ENCODE measurements at places on chromosomes 2 and 18.

DNA sequence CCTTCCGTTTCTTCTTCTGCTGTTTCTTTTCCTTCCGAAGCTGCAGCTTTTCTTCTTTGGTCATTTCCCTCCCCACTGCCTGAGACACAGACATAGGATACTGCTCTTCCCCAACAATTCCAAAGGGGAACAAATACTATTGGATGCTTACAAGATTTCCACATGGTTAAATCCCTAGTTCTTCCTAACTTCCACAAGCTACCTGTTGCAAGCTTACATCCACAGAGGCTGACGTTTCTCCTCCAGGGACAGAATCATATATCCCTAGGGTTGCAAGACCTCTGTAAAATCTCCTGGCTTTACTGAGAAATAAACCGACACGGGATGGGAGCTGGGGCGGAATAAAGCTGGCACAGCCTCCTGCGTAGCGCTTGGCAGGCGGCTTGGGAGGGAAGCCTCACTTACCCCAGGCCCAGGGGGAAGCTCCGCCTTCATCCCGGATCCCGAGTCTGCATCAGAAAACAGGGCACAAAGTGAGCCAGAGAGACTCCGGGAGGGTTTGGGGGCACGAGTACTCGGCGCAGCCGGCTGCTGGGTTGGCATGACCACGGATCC is 590 bp downstream of the EIF2B4 start:
- no peak for DNase-seq

- no peak for DNase-seq
Measured at GRCh38 chr2:144084114-144084661, 435.7 kb downstream of the ZEB2 start.

DNA sequence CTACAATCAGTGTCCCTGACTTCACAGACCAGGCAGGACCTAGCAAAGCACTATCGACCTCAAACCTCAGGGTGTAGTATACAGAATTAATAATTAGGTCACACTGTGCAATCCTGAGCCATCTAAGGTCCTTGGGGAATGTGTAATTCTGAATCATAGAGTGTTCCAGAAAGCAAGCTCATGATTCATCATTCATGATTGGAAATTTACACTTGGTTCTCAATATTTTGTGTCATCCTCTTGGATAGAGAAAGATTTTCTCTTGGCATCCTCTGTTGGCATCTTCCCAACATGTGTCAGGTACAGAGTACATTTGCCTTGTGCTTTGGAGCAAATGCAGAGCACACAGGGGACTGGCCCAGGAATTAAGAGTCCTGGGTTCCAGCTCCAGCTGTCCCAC is 245.0 kb upstream of the NT5C1B start:
- no peak for DNase-seq

GRCh38 chr2:103784261-103784660 is 1022.4 kb downstream of the TMEM182 start:
- no peak for DNase-seq

- DNase-seq: no peak
Measured at GRCh38 chr2:164661349-164661748, 40.1 kb upstream of the GRB14 start.

GRCh38 chr2:72988041-72988440 is 70.7 kb downstream of the EMX1 start:
- DNase-seq: no peak

DNA sequence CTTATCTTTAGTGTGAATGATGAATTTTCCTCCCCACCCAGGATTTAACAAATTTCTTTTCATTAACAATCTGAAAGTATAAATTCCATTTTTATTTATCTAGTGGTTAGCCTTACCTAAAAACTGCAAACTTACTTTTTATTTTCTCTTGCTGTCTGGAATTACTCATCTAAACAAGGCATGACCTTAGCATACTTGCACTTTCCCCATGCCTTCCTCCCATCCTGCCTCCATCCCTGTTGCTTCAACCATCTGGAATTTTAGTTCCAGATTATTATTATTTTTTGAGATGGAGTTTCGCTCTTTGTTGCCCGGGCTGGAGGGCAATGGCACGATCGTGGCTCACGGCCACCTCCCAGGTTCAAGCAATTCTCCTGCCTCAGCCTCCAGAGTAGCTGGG is 35.6 kb downstream of the GDF7 start:
- no peak for DNase-seq

DNA sequence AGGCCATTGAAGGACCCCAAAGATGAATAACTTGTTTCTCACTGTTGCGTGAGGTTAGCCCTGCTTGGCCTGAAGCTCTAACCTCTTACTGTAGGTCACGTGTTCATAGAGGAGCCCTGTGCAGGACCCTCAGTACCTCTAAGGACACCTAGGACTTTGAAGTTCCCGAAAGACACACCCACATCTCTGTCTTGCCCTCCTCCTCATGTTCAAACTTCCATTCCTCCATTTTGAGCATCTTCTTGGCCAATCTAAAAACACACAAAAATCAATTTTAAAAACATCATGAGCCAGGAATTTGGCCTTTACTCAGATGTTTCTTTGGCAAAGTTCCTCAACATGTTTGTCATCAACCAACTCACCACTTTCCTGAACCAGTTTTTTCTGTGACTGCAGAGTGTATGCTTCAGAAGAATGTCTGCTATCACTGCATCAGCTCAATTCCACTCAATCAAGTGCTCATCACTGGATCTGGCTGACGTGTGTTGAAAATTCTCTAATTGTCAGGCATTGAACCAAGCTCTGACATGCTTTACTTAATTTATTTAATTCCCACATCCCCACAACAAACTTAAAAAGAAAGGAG is 101.6 kb downstream of the AP1S3 start:
- no peak for DNase-seq

DNA sequence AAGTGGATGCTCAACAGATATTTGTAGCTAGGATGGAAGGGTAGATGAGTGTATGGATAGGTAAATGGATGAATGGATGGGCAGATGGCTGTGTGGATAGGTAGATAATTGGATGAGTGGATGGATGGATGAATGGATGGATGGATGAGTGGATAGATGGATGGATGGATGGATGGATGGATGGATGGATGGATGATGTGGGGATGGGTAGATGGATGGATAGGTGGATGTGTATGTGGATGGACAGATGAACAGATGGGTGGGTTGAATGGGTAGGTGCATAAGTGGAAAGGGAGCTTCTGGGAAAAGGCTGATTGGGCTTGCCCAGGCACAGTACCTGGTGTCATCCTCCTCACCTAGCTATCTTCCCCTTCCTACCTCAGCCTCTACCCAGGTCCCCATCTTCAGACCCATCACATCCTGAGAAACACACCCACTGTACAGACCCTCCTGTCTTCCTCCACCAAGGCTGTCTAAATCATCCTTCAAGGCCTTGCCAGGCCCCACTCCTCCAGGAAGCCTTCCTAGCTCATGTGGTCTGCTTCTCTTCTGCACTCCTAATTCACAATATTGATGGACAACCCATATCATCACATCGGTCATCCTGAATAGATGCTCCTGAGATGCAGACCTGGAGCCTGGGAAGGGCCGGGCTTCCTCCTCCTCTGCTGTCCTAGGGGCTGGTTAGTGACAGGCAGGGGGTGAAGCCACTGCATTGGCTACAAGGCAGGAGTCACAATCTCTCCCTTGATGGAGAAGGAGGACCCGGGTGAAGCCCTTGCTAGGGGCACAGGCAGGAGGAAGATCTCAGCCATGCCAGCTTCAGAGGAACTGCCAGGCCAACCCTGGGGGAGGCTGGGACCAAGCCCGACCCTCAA is 49.4 kb downstream of the SMAD7 start:
- no peak for DNase-seq

DNA sequence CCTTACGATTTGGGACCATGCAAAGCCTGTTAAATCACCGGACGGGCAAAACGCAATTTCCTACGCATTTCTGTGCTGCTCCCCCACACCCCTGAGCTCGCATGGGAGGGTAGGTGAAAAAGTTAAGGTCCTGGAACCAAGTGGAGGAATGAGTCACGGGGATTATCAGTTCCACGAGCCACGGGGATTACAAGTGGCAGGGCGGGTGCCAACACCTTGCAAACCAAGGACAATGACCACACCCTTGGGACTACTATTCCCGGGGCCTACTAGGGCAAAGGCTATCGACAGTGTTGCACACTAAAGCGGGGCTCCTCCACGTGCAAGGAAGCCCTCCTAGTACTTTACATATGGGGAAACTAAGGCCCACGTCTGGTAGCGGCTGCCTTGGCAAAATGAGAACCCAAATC is 447 bp downstream of the RETSAT start:
- DNase-seq: peak; percentile 12

DNA sequence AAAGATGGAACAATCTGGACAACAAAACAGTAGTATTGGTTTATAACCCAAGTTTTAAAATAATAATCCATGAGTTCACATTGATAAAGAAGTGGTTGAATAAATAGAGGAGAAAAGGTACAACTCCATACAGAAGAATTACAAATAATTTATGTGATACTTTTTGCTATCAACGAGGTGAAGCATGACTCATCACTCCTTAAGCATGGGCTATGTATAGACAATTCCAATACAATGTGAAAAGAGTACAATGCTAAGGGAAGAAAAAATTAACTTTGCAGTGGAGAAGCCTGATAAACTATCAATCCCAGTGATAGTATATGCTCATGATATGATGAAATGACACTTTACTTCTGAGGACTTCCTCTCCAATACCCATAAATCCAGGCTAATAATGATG is 312.9 kb downstream of the GULP1 start:
- DNase-seq: no peak

DNA sequence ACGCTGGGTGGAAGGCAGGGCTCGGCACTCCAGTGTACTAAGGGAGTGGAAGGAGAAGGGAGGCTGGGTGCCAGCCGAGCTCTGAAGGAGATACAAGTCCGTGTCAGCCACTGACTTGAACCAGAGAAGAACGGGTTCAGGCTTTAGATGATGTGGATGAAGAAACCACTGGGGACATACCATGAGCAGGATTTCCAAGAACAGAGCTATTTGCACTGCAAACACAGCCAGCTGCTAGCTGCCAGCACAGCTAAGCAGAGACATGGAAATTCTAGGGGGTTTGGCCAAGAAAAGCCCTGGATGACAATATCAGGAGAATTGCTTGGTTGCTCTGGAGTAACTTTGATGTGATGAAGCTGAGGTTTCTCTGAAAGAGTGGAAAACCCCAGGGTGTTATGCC is 5.2 kb downstream of the CD207 start:
- no peak for DNase-seq

DNA sequence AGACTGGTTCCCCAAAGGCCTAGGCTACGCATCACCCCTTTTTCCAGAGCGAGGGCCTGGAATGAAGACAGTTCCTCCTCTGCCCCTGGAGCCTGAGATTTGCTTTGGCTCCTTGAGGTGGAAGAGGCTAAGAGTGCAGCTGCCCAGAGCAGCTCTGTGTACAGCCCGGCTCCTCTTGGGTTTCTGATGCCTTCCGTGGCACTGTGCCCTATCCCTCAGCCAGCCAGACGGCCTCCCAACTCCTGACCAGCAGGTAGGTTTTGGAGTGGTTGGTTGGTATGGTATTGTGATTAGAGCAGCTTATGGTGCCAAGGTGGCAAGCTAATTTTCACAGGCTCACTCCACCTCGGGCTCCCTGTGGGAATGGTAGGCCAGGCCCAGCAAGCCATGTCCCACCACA is 112.2 kb downstream of the TANC1 start:
- no peak for DNase-seq

GRCh38 chr2:33877348-33878016 is 278.4 kb upstream of the FAM98A start:
- no peak for DNase-seq

DNA sequence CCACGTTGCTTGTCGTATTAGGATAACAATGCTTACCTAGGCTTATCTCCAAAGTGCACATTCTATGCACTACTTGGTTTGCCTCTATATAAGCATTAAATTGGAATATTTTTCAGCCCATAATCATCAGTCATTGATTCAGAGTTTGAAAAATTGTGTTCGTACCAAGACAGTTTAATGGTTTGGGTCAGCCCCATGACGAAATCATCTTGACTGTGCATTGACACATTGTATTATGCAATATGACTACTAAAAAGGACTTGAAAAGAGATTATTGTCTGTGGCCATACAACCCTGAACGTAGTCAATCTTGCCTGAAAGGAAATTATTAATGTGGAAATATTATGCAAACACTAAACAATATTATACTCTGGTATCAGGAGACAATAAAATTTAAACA is 141.3 kb downstream of the EML6 start:
- no peak for DNase-seq

DNA sequence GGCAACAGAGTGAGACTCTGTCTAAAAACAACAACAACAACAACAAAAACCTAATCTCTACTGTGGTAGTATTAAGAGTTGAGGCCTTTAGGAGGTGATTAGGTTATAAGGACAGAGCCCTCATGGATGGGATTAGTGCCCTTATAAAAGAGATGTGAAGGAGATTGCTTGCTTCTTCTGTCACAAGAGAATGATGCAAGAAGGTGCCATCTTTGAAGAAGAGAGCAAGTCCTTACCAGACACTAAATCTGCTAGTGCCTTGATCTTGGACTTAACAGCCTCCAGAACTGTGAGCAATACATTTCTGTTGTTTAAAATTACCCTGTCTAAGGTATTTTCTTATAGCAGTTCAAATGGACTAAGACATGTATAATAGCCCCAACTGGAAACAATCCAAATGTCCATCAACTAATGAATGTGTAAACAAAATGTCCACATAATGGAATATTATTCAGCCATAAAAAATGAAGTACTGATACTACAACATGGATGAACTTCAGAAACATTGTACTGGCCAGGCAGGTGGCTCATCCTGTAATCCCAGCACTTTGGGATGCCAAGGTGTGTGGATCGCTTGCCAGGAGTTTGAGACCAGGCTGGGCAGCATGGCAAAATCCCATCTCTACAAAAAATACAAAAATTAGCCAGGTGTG is 1.6 kb upstream of the ARHGEF33 start:
- DNase-seq: no peak

DNA sequence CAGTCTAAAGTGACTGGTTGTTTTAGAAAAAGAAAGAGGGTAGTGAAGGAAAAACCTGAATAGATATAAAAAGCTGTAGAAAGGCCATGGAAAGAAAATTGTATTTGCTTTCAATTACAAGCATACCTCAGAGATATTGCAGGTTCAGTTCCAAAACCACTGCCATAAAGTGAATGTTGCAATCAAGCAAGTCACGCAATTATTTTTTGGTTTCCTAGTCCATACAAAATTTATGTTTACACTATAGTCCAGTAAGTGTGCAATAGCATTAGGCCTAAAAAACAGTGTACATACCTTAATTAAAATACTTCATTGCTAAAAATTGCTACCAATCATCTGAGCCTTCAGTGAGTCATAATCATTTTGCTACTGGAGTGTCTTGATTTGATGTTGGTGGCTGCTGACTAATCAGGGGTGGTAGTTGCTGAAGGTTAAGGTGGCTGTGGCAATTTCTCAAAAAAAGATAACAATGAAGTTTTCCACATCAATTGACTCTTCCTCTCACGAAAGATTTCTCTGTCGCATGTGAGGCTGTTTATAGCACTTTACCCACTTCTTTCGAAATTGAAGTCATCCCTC is 2003.8 kb upstream of the PIK3C3 start:
- DNase-seq: no peak

GRCh38 chr2:75561566-75562512 is 1.1 kb upstream of the EVA1A start:
- DNase-seq: no peak

GRCh38 chr2:66577321-66578053 is 142.6 kb downstream of the MEIS1 start:
- DNase-seq: no peak

GRCh38 chr18:62730941-62731340 is 15.6 kb downstream of the PHLPP1 start:
- DNase-seq: no peak

- no peak for DNase-seq
Measured at GRCh38 chr2:222504719-222505118, 80.4 kb downstream of the SGPP2 start.

GRCh38 chr2:156884216-156884615 is 373.3 kb upstream of the GALNT5 start:
- DNase-seq: no peak
